ENCODE measurements at places on chromosomes 1 and 21. TPM values are rescaled to one million over a fixed set of nuclear protein-coding genes. Genes with fewer than 3 reads are reported as not detected.

DNA sequence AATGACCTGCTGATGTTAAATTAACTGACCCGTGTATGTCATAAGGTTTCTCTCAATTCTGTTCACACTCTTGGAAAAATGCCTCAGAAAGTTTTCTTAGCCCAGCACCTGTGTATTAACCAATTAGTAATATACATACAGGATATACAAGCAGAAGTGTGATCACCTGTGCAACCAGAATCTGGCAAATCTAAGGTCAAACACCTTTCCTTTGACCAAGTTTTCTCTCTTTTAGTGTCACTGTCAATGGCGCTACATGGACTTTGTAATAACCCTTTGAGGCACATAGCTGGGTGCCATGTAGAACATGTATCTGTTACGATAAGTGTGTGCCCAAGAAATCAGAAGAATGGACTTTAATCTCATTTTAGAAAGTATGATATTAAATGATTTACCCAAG, 1.1 kb downstream of the NCSTN start:
- peak overlapping the region; percentile 89 for H3K4me3 ChIP-seq
- no peak for DNase-seq
- no peaks in the 10 kb centered on the region for H3K27me3 ChIP-seq
- no peak overlapping the region for H3K27ac ChIP-seq

DNA sequence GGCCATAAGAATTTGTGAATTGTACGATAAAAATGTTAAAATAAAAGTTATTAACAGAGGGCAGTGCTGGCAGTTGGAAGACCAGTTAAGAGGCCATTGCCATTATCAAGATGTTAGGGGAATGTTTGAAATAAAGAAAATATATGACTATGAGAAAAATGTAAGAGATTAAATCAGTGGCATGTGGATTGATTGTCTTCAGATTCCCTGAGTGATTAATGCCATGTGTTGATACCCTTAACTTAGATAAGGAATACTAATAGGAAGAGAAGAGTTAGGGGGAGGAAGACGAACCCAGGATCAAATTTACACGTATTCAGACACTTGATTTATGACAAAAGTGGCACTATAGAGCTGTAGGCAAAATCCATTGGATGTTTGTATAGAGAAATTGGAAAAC, 155.8 kb downstream of the PIK3R3 start:
- no peaks in the 10 kb centered on the region for H3K36me3 ChIP-seq
- DNase-seq: no peak
- H3K4me3 ChIP-seq: no peak overlapping the region
- no peaks in the 10 kb centered on the region for H3K27me3 ChIP-seq
- H3K27ac ChIP-seq: peak overlapping the region; percentile 75
- peaks cover 38% of the 10 kb centered on the region for H3K4me1 ChIP-seq

DNA sequence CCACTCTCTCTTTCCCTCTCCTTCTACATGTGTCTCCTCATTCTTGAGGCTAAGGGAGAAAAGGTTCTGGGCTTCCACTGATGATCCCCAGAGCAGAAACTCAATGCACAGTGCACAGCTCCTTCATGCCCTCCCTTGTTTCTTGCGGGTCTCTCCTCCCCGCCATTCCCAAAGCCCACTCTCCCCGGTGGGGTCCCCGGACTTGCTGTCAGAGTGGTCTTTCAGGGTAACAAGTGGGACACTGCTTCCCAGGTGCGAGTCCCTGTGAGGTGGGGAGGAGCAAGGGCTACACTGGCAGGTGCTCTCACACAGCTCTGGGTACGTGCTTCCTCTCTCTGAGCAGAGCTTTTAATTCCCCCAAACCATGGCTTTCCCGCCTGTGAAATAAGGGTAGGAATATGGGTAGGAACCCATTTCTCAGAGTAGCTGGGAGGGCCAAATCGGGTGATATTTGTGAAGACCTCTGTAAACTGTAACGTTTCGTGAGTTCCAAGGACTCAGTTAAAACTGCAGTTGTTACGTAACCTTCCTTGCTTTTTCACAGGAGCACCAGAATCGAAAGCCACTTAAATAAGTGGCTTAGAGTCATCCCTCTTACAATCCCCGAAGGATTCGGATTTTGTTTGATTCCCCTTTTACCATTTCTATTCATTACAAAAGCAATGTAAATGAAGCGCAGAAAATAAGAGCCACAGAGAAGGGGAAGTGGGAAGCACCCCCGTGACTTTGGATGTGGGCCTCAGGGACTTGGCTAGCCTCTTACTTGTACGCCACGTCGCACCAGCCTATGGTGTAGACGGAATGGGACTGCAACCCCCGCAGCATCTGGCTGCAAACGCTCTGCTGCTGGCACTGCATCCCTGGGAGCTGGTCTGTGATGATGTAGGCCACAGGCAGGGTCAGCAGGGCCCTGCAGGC, 6.2 kb downstream of the PGLYRP3 start:
- H3K4me1 ChIP-seq: no peaks in the 10 kb centered on the region
- no peak overlapping the region for H3K27ac ChIP-seq
- no peak for DNase-seq
- H3K27me3 ChIP-seq: no peaks in the 10 kb centered on the region
- no peak overlapping the region for H3K4me3 ChIP-seq
- no peaks in the 10 kb centered on the region for H3K36me3 ChIP-seq

DNA sequence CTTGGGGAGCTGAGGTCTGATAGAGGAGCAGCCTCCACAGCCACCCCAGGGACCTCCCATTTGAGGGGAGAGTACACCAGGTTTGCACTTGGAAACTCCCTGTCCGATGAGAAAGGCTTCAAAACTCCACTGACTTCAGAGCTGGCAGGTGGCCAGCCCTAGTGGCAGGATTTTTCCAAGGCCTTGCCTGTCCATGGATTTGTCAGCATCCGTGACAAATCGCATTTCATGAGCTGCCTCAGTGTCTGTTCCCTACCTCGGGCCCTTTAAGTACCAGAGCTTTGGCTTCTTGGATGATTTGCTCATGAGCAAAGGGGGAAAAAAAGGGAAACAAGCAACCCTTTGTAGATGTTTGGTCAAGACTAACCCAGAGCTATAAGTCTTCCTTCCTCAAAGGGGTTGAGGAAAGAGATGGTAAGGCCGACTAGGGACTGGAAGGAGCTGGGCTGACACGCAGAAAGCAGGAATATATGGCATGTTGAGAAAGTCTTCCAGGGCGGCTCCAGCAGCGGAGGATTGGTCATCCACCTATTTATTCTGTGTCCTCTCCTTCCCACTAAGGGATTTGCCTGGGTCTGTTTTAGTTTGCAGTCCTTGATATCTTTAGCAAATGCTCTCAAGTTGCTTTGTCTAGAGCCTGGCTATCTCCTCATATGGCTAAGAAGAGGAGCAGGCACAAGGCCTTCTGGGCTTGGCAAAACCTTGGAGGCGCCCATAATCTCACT, 2.7 kb upstream of the HSPG2 start:
- peaks cover 38% of the 10 kb centered on the region for H3K4me1 ChIP-seq
- no peaks in the 10 kb centered on the region for H3K27me3 ChIP-seq
- no peaks in the 10 kb centered on the region for H3K36me3 ChIP-seq
- DNase-seq: peak; percentile 86
- peak overlapping the region; percentile 5 for H3K27ac ChIP-seq
- no peak overlapping the region for H3K4me3 ChIP-seq

- H3K27ac ChIP-seq: no peak overlapping the region
- no peak for DNase-seq
- no peaks in the 10 kb centered on the region for H3K27me3 ChIP-seq
- no peaks in the 10 kb centered on the region for H3K4me1 ChIP-seq
- no peak overlapping the region for H3K4me3 ChIP-seq
These were observed 22.2 kb downstream of the KCNN3 start for GRCh38 chr1:154847891-154848290.

DNA sequence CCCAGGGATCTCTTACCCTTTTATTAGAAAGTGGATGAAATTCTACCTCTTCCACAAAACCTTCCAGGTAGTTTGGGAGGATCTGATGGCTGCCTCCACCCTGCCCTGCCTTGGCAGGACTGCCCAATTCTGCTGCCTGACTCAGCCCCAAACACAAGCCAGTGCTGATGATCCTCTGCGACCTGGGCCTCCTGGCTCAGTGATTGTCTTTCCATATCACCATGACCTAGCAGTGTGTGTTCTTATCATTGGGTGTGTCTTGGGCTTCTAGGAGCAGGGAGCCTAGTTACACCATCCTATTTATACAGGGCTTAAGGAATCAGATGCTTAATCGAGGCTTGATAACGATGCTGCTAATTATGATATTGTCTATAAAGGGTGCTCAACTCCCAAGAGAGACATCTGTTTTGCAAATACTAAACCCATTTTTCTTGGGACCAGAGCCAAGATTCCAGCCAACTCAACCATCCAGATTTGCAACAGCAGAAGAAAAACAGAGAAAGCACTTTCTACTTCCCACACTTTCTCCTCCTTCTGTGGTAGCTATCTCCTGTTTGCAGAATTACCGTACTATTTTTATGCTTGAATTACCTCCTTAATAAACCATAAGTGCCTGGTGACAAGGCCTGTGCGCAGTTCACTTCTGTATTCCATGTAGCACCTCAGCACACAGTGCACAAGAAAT, 36.5 kb upstream of the KIF21B start:
- no peaks in the 10 kb centered on the region for H3K27me3 ChIP-seq
- H3K27ac ChIP-seq: no peak overlapping the region
- DNase-seq: no peak
- no peaks in the 10 kb centered on the region for H3K4me1 ChIP-seq

DNA sequence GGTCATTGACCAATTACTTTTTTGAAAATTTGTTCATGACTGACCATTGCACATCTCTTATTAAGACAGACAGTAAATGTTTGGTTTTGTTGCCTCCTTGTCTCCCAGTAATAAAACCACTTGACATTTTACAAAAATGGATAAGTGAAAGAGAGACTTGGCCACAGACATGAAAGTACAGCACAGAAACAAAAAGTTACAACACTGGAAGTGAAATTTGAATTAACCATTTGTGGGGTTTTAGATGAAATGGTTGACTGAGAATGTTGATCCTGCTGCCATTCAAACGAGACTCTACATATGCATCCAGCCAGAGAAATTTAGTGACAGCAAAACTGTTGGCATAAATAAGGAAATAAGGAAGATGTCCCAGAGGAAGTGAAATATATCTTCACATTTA, 79.3 kb upstream of the B3GALT2 start:
- no peaks in the 10 kb centered on the region for H3K4me1 ChIP-seq
- DNase-seq: no peak
- H3K36me3 ChIP-seq: no peaks in the 10 kb centered on the region
- H3K27ac ChIP-seq: no peak overlapping the region

GRCh38 chr1:113415310-113416070, 25.2 kb downstream of the MAGI3 start:
- no peak for DNase-seq
- no peaks in the 10 kb centered on the region for H3K36me3 ChIP-seq

DNA sequence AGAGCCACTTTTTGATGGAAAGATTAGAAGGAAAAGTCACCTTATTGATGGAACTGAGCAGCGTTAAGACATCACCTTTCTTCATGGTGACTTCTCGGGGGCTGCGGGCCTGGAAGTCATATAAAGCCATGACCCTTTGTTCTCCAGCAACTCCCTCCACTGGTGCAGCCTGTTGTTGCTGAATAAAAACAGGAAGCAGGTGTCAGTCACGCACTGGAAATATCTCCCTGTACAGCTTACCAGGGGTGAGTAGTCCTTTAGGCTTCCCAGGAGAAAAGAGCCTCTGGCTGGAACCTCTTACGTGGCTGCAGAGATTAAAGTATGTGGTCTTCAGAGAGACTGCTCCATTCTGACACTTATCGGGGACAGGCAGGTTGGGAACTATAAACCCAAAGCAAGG, 31.9 kb downstream of the SPTA1 start:
- H3K27me3 ChIP-seq: no peaks in the 10 kb centered on the region
- H3K4me1 ChIP-seq: no peaks in the 10 kb centered on the region
- no peaks in the 10 kb centered on the region for H3K36me3 ChIP-seq
- no peak for DNase-seq
- no peak overlapping the region for H3K27ac ChIP-seq

GRCh38 chr1:41344708-41345159, 16.5 kb upstream of the FOXO6 start:
- no peak overlapping the region for H3K27ac ChIP-seq
- no peaks in the 10 kb centered on the region for H3K27me3 ChIP-seq
- H3K36me3 ChIP-seq: no peaks in the 10 kb centered on the region
- peak; percentile 9 for DNase-seq
- H3K4me1 ChIP-seq: no peaks in the 10 kb centered on the region

DNA sequence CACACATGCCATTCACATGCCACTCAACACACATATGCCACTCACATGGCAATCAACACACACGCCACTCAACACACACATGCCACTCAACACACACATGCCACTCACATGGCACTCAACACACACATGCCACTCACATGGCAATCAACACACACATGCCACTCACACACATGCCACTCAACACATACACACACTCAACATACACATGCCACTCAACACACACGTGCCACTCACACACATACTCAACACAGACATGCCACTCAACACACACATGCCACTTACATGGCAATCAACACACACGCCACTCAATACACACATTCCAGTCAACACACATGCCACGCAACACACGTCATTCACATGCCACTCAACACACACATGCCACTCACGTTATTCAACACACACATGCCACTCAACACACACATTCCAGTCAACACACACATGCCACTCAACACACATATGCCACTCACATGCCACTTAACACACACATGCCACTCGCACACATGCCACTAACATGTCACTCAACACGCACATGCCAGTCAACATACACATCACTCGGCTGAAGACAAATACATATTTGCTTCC, 182.9 kb downstream of the NPHP4 start:
- H3K4me1 ChIP-seq: no peaks in the 10 kb centered on the region
- H3K4me3 ChIP-seq: no peak overlapping the region
- no peaks in the 10 kb centered on the region for H3K27me3 ChIP-seq

- H3K27me3 ChIP-seq: no peaks in the 10 kb centered on the region
- H3K4me1 ChIP-seq: no peaks in the 10 kb centered on the region
- H3K36me3 ChIP-seq: no peaks in the 10 kb centered on the region
These were observed 12.2 kb downstream of the PABPC4 start for GRCh38 chr1:39564340-39564739.

DNA sequence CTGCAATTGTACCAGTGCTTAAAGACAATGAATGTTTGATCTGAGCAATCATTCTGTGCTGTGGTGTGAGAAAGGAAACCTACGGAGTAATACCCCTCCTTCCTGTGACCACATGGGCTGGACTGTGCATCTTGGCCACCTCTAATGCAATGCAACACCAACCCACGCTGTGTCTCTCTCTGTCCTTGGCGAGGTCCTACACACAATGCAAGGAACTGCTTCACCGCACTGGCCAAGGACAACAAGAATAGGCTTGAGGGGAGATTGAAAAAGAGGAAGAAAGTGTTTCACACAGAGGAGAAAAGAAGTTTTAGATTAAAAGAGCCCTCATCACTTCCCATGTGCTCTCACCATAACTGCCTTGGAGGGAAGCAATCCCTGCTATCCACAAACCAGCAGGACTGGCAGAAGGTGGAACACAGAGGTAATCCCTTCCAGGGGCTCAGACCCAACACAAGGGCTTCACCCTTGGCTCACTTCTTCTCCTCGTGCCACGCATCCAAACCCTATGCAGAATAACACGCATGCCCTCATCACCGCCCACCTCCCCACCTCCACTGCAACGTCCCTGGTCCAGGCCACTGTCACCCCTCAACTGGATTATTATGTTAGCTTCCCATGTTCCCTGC, 112.5 kb upstream of the ERG start:
- no peaks in the 10 kb centered on the region for H3K27me3 ChIP-seq
- no peak overlapping the region for H3K4me3 ChIP-seq
- no peak for DNase-seq
- H3K36me3 ChIP-seq: no peaks in the 10 kb centered on the region
- no peaks in the 10 kb centered on the region for H3K4me1 ChIP-seq

GRCh38 chr1:59146651-59147358, 150.1 kb upstream of the FGGY start:
- no peaks in the 10 kb centered on the region for H3K27me3 ChIP-seq
- H3K4me1 ChIP-seq: peaks cover 26% of the 10 kb centered on the region
- no peaks in the 10 kb centered on the region for H3K36me3 ChIP-seq
- peak overlapping the region; percentile 54 for H3K4me3 ChIP-seq
- DNase-seq: peak; percentile 55
- H3K27ac ChIP-seq: peak overlapping the region; percentile 72

CFAP74 gene
- total RNA-seq: 0.35 TPM

DR1 gene
- 62.7 TPM for total RNA-seq
